Cortex of kidney (tissue), 1 donor: ENCODE measurements at places on chromosomes 7 and 10.

DNA sequence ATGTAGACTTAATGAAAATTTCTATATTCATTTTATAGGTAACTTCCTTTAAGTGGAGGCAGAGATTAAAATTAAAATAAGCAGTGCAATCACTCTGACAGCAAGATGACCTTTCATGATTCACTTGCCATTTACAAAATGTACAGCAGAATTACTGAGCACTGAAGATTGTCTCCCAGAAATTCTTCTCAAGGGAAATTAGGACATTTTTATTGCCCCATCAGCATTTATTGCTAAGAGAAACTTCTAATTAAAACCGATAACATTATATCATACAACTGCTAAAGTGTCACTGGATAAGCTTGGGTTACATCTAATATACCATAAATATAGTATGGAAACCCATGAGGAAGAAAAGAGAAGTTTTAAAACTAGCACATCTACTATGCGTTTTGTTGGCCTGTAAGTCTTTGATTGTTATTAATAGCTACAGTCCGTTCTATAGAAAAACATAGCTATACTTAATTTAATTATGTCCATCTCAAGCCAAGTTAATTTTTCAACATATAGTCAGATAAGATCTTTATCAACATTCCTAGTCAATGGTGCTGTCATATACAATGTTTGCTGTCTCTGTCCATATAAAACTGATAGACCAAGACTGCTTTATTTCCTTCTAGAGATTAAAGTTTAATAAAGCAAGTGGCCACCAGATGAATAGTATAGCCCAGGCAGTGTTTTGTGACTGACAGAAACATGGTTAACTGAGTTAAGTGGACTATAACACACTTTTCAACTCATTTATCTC, 217.1 kb upstream of the HGF start:
- DNase-seq: no peak

DNA sequence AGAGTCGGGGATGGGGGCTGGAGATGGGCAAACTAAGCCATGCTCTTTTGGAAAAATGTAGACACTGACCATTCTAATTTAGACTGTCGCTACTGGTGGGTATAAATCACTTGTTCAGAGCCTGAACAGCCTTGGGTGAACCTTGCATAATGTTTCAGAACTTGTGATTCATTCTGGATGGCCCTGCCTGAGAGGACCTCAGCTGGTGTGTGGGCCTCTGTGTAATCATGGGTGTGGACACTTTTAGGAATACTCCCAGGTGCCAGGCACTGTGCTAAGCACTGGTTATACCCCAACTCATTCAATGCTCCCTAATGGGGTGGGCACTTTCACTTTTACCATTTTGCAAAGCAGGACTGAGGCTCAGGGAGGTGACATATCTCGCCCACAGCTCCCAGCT, 26.8 kb upstream of the TM9SF3 start:
- no peak for DNase-seq

DNA sequence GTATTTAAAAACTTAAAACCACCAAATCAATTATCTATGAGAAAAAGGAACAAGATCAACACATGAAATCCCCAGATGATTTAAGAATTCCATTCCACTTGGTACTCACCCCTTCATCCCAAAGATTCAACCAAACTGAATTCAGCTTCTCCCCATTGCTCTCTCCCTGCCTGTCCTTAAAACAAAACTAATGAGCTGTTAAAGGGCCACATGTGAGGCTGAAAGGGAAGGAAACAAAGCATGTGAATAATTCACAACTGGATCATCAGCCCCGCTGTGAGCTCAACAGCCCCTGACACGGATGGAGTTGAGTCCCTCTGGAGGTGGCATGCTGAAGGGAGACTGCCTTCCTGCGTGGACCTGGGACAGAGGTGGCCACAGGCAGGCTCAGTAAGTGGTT, 32.9 kb downstream of the VOPP1 start:
- no peak for DNase-seq

DNA sequence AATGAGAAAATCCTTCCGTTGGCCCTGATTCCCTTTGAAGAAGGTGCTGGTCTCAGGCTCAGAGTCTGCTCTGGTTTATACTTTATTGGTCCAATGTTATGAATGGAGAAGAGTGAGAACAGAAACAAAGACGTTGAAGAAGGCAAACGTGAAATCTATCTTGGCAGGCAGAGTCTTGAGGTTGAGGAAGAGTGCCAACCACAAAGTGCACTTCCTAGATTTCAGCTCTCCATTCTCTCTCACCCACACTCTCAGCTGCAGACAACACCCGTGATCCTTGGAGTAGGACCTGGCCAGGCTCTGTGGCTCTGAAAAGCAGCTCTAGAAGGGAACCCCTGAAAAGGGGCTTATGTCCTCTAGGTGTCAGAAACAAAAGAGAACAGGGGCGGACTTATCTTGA, 128.9 kb upstream of the PLXNA4 start:
- no peak for DNase-seq

DNA sequence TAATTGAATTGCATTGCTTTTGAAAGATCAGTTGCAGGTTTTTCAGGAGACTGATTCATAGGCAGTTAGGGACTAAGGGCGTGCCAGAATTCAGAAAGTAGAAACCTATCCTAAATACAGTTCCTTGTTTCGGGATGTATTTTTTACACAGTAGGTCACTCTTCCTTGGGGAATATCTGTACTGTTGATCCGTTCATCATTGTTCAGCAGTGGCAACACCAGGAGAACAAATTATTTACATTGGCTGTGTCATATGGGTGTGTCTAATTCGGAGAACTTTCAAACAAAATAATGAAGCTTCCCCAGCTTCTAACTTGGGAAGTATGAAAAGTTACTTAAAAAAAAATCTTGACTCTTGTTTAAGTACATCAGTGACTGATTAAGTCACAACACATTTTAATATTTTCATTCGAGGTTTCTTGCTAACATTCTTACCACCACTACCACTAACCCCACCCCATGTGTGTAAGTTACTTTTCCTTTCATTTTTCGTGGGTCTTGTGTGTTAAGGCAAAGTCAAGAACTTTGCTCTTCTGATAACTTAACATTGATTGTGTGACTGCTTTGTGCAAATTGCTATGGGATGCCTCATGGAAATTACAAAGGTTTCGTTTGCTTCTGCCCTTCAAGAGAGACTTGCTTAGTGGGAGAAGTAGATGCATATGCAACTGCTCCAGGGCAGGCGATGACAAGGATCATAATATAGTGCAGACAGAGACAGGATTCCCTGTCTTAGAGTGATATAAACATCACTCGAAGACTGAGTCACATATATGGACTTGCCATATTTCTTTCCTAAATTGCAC, 43.8 kb upstream of the RPA3 start:
- DNase-seq: no peak

- no peak for DNase-seq
Observed at GRCh38 chr7:100163006-100163531, 4.5 kb upstream of the TRAPPC14 start.

DNA sequence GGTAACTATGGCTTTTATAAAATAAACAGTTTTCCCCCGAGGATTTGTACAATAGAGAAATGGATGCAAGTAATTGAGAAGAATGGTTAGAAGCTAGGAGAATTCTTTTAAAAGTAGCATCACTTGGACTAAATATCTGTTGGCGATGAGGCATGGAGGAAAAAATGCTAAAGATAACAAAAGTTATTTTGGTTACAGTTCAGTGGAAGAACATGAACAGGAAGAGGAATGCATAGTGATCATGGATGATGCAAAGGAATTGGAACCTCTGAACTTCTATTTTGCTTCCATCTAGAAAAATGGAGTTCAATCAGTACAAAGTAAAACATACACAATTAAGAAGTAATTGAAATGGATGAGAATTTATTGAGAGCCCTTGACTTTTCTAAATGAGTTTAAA, 32.9 kb downstream of the ENTPD1 start:
- DNase-seq: no peak

GRCh38 chr10:119768455-119769094, 42.7 kb downstream of the INPP5F start:
- DNase-seq: no peak
